HCT116 (cell line): ENCODE measurements at places on chromosomes 5 and 9. TPM values are rescaled to one million over a fixed set of nuclear protein-coding genes. Genes with fewer than 3 reads are reported as not detected.

The GABRA1 gene
- not detected for total RNA-seq

The CDC25C gene
- 19.3 TPM for total RNA-seq

DNA sequence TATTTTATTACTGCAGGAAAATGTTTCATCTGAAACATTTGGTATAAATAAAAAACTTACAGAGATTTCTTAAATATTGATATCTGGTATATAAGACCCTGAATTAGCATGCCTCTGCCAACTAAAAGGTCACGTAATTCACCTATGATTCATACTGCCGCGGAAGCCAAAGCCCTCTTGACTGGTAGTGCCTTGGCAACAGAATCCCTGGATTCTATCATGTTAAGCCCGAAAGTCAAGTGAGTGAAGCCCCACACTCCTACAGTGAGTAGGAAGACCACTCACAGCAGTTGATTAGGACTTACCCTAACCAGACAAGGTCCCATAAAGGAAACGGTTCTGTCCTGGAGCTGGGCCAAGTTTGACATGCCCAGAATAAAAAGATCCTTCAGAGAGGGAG, 175.6 kb upstream of the NREP start:
- no peak overlapping the region for H3K4me3 ChIP-seq
- H3K27me3 ChIP-seq, result no peaks in the 10 kb centered on the region; the same call in 1 of the 2 replicates
- DNase-seq, result no peak
- H3K4me1 ChIP-seq, result no peaks in the 10 kb centered on the region
- H3K27ac ChIP-seq, result no peak overlapping the region
- H3K36me3 ChIP-seq, result no peaks in the 10 kb centered on the region

The GRXCR2 gene
- total RNA-seq, result not detected

DNA sequence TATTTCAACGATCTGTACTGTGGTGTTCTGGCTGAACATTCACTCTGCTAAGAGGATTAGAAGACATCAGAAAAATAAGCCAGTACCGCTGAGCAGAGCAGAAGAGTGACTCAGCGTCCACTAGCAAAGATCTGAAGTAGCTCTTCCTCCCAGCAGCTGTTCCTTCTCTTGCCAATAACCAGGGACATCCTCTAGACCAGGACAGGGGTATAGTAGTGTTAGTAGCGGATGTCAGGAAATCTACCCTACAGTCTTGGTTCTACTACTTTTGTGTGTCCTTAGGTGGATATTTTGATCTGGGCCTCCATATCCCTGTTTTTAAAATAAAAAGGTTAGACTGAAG, 103.6 kb downstream of the TSSK1B start:
- no peak overlapping the region for H3K4me3 ChIP-seq
- H3K27ac ChIP-seq, result no peak overlapping the region
- H3K36me3 ChIP-seq, result no peaks in the 10 kb centered on the region
- H3K27me3 ChIP-seq, result no peaks in the 10 kb centered on the region
- H3K4me1 ChIP-seq, result peaks cover 11% of the 10 kb centered on the region
